ENCODE measurements at places on chromosomes 7 and 10.
A peak's percentile ranks its signal among the peaks of the same experiment; 100 is the strongest.

DNA sequence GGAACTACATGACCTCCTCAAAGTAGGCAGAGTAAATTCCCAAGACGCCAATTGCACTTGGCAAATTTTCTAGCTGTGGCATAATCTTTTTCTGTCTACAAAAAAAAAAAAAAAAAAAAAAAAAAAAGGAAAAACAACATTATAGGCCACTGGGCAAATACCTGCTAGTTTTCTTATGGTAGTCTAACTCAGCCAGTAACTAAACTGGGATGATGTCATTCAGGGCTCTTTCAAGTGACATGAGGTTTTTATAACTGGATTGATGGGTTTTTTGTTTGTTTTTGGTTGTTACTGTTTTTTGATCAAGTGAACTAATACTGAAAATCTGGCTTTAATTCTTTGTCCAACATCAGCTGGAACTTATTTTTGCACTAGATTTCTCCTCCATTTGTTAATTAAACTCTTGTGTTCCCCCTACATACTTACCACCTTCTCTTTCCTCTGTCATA lies 7.4 kb upstream of the VIM start:
- no peaks in the 10 kb centered on the region for H3K36me3 ChIP-seq
- DNase-seq = no peak
- no peak overlapping the region for H3K4me3 ChIP-seq
- peaks cover 10% of the 10 kb centered on the region for H3K4me1 ChIP-seq
- H3K27ac ChIP-seq = no peak overlapping the region

- no peaks in the 10 kb centered on the region for H3K27me3 ChIP-seq
- peaks cover 5% of the 10 kb centered on the region for H3K4me1 ChIP-seq
- H3K27ac ChIP-seq = no peak overlapping the region
- DNase-seq = no peak
- no peak overlapping the region for H3K4me3 ChIP-seq
Observed at GRCh38 chr10:20181434-20181833, 365.2 kb downstream of the PLXDC2 start.

- H3K36me3 ChIP-seq = no peaks in the 10 kb centered on the region
- H3K27me3 ChIP-seq = no peaks in the 10 kb centered on the region
- H3K4me1 ChIP-seq = peaks cover 13% of the 10 kb centered on the region
- H3K4me3 ChIP-seq = no peak overlapping the region
Observed at GRCh38 chr7:30206942-30207341, 72.2 kb downstream of the MTURN start.

DNA sequence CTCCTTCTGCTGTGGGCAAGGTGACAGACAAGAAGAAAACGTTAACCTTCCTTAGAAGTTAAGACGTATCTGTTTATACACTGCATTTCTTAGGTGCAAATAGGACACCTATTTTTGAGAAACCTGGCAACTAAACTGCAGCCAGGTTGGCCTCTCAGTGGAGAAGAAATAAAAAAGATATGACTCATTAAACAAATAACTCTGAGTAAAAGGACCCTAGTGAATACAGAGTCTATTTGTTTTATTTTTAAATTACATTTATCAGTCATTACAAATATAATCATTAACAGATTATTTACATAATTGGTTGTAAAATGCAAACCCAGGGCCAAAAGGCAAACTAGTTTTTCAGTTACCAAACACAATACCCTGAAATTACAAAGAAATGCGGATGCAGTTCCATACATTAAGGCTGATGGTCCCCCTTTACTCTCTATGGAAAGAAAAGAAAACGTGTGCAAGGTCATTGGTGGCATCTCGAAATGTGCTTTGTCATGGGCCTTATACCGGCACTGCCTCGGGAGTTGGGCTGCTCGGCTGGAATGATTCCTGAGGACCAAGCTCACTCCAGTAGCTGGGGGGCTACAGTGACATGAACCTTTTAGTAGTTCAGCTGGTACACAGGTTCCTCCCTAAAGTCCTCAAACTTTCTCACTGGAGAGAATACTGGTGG lies 38.4 kb downstream of the ADRB1 start:
- DNase-seq = no peak
- H3K4me1 ChIP-seq = no peaks in the 10 kb centered on the region
- no peaks in the 10 kb centered on the region for H3K36me3 ChIP-seq
- H3K27me3 ChIP-seq = no peaks in the 10 kb centered on the region
- H3K27ac ChIP-seq = no peak overlapping the region

GRCh38 chr7:33952824-33953223 lies 47.5 kb downstream of the BMPER start:
- no peaks in the 10 kb centered on the region for H3K27me3 ChIP-seq
- no peak overlapping the region for H3K27ac ChIP-seq
- H3K4me1 ChIP-seq = no peaks in the 10 kb centered on the region
- no peak overlapping the region for H3K4me3 ChIP-seq
- peak; percentile 82 for DNase-seq
